Non-pigmented ciliary epithelial cell (primary cell): ENCODE measurements at places on chromosomes 4 and X.

DNA sequence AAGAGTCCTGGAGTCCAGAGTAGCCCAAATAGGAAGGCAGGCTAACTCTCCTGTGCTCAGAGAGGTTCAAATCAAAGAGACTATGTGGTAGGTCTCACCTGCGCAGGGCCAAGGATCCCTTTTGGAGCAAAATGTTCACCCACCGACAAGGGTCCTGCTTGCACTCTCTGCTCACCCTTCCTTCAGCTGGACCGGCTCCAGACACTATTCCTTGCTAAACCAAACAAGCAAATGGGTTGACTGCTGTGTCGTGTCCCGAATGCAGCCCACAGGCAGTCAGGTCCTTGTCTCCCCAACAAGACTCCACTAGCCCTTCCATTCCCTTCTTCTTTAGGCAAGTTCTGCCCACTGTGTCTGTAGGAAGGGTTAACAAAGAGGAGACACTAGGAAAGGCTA is 760 bp downstream of the TRMT2B start:
- no peak for DNase-seq

DNA sequence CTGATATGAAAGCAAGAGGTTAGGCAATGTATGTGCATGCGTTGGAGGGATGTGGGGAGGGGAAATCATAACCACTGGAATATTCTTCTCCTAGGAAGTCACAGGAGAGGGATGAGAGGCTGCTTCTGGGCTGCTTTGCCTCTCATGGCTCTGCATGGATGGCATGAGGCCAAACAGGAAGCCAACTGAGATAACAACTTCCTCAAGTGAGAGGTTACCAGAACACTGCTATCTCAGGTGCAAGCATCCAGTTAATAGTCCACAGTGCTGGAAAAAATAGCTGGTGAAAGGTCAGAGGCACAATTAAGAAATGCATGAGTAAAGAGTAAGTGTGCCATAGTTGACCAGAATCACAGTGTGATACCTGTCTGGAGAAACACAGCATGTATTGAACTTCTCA is 113.3 kb downstream of the ELOVL6 start:
- DNase-seq: no peak

DNA sequence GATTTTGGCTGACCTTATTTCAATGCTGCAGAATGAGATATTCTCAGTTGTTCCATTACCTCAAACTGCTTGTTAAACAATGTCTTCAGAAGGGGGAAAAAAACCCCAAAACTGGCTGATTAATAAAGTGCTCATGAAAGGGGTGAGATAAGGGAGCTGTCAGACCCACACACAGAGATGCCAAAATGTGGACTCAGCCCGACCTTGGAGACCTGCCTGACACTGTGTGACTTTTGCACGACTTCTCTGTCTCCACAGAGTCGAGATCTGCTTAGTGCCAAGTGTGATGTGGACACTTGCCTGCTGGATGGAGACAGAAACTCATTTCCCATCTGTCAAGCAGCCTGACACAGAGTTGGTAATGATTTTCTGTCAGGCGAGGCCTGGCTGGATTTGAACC is 31.5 kb downstream of the REELD1 start:
- DNase-seq: no peak

DNA sequence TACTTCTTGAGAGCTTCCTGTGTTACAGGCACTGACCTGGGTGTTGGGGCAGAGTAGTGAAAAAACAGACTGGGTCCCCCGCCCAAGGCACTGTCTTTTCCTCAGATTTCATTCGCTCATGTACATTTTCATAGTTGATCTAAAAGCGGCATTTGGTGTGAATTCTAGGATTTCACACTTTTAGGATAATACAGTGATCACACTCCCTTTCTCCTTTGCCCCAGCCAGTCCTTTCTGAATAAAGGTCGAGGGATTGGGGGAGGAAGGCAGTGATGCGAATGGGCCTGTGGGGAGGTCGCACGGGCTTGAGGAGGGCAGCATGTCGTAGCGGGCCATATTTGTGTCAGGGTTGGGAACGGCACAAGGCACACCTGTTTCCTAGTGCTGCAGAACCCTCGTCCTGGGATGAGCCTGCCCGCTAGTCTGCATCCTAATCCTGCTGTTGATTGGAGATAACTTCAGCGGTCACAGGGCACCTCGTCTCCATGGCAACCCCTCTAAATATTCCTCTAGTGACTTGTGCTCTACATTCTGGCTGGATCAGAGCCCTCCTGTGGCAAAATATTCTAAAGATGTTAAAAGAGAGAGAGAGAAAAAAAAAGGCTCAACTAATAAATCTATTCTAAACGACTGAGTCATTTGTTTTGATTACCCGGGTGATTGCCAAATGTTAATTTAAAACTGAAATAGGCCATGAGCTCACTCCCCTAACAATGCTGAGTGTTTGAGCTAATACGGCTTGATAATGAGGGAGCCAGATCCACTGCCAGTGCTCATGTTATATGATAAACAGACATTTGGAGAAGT is 21.8 kb downstream of the FHL1 start:
- DNase-seq: peak; percentile 69

- DNase-seq: no peak
Measured at GRCh38 chr4:6894528-6895498, 14.8 kb upstream of the TBC1D14 start.

GRCh38 chrX:13482746-13483541 is 86.5 kb upstream of the EGFL6 start:
- no peak for DNase-seq

DNA sequence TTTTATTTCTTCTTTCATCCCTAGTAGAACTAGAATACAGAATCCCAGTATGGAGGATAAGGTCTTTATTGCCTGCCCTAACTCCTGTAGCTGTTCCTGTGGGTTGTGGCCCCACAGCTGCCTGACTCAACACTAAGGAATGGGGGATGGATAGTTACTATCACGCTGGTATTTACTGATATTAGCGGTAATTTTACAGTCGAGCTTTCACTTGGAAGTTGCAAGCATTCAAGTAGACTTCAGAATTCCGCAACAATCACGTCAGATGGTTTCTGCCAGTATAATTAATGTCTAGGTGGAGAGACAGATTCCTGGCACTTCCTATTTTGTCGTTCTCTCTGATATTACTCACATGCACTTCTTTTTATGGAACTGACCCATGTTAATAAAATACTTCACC is 489.8 kb downstream of the PABPC4L start:
- DNase-seq: no peak

DNA sequence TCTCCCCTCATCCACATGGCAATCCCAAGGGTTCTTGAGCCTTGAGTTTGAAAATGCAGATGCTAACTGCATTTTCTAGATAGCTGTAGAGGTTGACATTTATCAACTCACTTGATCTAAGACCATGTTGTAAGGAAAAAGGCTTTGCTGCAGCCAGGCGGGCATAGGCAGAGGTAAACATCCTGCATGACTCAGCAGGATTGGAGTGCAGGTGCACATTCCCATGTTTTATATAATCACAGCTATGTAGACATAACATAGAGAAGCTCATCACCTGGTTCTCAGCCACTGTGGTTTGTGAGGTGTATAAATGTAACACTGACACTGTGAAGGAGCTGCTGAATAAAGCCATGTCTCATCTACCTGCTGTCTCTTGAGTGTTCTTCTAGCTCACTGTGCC is 62.3 kb upstream of the PDE5A start:
- no peak for DNase-seq

DNA sequence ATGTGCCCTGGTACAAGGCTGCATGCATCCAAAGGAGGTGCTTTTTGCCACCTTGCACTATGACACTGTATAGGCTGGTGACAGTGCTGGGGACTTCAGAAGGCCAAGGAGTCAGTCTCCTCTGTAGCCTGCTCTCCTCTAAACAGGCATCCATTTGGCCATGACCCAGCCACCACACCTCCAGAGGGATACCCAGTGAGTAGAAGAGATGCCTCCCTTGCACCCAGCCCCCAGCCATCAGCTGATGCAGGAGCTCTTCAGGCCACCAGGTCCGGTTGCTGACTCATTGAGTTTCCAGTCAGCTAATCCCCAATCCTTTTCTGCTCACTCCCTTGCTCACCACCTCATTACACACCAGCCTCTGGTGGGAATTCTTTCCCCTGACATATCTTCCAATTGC is 99.8 kb downstream of the PJA1 start:
- no peak for DNase-seq

DNA sequence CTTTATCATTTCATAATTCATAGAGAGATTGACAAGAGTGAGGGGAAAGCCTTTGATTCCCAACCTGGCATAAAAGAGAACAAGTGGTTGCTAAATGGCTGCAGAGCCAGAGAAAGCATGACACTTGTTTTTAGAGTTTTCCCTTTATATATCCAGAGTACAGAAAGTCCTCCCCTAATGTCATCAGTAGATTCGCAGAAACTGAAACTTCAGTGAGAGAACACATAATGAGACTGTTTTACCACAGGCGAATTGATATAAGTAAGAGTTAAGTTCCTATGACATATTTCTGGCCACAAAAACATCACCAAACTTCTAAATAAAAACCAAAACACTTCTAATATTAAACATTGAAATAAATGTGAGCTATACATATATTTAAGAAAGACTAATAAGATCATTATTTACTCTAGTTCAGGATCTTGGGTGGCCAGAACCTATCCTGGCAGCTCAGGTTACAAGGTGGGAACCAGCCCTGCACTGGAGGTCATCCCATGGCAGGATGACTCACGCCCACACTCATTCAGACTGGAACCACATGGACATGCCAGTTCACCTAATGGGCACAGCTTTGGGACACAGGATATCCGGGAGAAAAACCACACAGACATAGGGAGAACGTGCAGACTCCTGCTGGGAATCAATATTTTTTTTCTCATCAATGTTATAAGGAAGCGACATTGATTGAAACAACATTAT is 35.5 kb downstream of the NWD2 start:
- DNase-seq: no peak

GRCh38 chr4:15868826-15869413 is 69.6 kb downstream of the FGFBP1 start:
- DNase-seq: no peak

DNA sequence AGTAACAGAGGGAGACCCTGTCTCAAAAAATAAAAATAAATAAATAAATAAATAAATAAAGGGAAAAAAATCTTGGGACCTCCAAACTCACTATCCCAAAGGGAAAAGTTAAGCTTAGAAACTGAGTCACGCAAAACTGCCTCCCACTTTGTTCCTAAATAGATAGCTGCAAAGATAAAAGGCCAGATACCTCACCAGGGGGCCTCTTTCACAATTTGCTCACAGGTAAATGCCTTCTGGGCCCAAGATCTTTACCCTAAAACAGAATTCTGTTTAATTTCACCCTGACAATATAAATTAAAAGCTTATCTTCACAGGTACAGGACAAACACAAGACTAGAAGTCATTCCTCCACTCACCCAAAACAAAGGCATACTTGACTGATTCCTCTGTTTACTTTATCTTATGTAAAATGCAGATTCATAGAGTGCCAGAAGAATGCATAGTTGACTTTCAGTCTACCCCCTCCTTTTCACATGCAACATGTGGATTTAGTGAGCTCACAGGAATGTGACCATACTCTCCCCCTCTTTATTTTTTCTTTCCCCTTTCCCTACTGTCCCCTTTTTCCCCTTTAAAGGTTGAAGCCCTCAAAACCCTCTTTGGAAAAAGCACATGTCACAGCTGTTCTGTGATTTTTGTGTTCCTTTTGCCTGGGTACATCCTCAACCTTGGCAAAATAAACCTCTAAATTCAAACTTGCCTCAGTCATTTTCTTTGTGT is 23.4 kb downstream of the ELF2 start:
- no peak for DNase-seq

DNA sequence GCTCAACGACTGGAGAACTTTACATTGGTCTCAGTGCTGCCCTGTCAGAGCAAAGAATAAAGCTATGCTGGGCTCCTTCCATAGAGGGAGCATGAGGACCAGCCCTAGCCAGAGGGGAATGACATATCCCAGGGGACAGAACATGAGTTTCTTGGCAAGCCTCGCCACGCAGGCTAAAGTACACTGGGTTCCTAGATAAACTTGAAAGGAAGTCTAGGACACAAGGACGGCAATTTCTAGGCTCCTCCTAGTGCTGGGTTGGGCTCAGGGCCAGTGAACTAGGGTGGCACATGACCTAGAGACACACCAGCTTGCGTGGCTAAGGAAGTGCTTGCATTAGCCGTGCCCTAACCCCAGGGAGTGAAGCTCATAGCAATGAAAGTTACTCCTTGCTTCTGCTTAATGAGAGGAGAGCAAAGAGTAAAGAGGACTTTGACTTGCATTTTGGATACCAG is 141.0 kb downstream of the MAB21L2 start:
- DNase-seq: no peak

- DNase-seq: no peak
Measured at GRCh38 chrX:24148121-24148520, 1.4 kb upstream of the ZFX start.

- no peak for DNase-seq
Measured at GRCh38 chr4:8543623-8544022, 36.6 kb upstream of the GPR78 start.

- DNase-seq: peak; percentile 95
Measured at GRCh38 chr4:56410247-56411062, 23.2 kb upstream of the AASDH start.

GRCh38 chr4:122777846-122778673 is 45.6 kb downstream of the BBS12 start:
- DNase-seq: no peak

- DNase-seq: no peak
Measured at GRCh38 chr4:19348746-19349145, 903.0 kb upstream of the SLIT2 start.

- no peak for DNase-seq
Measured at GRCh38 chrX:11105080-11105479, 6.1 kb upstream of the HCCS start.

DNA sequence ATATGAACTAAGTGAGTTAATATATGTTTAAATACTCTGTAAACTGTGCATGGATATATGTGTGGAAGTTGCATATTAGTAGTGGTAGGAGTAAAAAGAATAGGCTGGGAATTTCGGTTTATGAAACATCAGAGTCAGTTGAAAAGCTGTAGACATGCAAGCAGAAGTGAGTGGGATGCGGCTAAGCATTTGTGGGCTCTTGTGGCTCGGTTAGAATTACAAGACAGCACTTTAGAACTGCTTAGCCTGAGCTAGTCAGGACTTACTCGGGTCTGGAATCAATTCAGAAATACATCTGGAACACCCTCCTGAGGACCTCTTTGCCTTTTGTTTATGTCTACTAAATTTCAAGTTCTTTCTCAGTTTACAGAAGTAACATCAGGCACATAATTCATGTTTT is 93.6 kb downstream of the AFF2 start:
- DNase-seq: no peak

GRCh38 chrX:47226531-47227333 is 6.1 kb upstream of the USP11 start:
- DNase-seq: no peak

DNA sequence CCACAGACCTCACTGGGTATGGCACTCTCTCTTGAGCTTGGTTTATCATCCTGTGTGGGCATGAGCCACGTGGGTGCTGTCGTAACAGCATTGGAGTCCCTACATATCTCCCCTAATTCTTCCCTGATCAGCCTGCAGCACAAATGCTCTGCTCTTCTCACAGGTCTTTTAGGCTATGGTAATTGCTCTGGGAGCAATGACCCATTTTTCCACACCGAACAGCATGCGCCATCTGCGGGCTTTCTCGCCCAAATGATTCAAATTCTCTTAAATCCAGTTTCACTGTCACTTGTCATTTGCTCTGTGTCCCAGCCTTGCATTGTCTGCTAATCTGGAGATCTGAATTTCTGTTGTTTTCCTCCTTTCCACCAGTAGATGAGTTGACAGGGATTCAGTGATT is 48.9 kb upstream of the GATB start:
- no peak for DNase-seq
